ENCODE measurements at places on chromosomes 11 and 22. TPM values are rescaled to one million over a fixed set of nuclear protein-coding genes. Genes with fewer than 3 reads are reported as not detected.
A peak's percentile ranks its signal among the peaks of the same experiment; 100 is the strongest.

Gene OR52H1
- total RNA-seq, result not detected

Gene OR51F2
- not detected for total RNA-seq

Gene GRIA4
- 9.9 TPM for total RNA-seq

GRCh38 chr11:8063324-8063723 is 17.7 kb upstream of the TUB start:
- no peak for DNase-seq

DNA sequence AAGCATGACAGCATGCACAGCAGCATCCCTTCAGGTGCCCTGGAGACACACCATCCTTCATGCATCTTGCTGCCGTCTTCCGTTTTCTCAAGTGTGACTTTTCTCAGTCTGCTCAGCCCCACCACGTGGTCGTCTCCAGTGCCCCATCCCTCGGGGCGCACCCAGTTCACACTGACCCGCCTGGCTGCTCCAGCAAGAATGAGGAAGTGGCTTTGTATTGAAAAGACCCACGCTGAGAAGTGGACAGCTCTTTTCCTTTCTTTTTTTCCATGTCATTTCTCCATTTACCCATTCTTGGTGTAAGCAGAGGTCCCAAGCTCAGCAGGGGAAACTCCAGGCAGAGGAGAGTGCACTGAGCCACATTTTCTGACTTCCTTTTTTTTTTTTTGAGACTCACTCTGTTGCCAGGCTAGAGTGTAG is 14.5 kb downstream of the SERPINH1 start:
- no peak for DNase-seq

DNA sequence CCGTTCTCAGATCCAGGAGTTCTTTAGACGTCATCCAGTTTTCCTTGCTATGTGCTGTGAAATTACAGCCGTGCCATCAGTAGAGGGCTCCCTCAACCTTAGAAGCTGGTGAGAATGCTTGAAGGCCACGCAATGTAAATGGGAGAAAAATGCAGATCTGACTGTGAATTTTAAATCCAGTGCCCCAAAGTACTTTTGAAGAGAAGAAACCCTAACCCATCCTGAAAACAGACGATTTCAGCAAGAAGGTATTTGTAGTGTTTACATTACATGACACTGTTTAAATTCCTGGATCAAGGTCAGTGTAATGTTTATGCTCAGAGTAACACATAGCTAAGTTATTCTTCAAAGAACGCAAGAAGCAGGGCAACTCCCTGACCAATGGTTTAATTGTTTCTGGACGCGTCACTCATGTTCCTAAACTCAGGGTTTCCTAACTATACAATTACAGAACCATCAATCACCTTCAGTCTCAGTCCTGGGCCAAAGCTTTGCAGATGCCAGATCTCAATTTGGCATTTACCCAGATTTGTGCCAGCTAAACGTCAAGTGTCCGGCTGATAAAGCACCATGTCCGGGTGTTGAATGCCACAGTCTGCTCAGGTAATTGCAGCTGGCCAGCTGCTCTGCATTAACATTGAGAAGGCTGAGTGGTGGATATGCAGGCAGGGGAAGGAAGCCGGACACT is 38.2 kb downstream of the ADAMTS8 start:
- no peak for DNase-seq

DNA sequence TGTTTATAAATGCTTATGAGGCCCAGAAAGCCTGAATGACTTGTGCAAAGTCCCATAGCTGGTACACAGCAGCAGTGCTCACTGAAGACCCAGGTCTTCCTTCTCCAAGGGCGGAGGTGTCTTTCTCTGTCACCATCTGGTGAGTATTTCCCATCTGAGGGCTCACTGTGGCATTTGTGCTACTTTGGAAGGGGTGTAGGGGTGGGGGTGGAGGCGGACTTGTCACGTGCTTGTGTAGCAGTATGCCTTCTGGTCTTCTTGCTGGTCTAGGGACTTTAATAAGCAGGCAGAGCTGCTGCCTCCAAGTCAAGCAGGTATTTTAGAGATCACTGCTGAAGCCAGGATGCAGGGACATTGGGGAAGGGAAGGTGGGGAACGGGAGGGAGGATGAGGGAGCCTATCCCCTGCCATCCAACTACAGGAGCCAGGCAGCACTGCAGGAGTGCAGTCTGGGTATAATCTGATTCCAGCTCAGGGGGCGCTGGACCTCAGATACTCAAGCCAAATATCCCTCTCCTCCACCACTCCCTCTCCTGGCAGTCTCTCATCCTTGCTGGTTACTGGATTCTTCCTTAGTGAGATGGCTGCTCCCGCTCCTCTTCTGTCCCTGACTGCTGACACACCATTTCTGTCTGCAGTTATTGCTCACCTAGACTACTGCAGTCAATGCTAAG is 3.4 kb downstream of the ABCC8 start:
- no peak for DNase-seq

DNA sequence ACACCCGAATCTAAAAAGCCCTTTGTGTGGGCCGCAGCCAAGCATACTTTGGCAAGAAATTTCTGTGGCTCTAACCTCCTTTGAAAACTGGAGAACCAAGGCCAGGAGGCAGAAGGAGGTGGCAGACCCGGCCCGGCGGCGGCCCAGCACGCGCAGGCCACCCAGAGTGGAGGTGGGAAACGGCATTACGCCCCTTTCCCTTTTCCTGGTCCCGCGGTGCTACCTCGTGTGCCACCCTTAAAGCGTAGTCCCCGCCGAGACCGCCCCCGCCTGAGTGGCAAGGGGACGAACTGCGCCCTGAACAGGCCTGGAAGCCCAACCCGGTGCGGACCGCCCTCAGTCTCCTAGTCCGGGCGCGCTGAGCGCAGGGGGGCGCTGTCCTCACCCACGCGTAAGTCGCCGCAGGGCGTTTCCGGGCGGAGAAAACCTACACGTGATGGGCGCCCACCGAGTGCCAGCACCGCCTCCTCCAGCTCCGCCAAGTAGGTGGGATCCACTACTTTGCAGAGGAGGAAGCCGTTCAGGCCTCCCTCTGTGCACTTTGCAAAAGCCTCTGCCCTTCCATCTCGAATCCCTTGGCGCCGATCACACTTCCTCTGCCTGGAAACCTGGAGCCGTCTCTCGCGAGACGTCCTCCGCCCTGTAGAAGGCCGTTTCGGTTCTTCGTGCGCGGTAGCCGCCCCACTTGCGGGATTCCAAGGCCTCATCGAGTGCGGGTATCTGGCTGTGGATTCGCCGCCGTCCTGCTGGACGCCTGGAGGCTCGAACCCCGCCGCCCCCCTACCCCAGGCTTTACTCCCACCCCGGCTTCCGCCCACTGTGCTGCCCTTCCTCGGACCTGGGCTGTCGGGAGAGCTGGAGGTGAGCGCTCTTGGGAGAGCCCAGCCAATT is at the start of gene ACCS:
TSS of gene ACCS (plus strand) at position 430 of the 891 bp plus-strand sequence. CDS start 1,358 bp downstream, outside the sequence.
- peak; percentile 98 for DNase-seq

DNA sequence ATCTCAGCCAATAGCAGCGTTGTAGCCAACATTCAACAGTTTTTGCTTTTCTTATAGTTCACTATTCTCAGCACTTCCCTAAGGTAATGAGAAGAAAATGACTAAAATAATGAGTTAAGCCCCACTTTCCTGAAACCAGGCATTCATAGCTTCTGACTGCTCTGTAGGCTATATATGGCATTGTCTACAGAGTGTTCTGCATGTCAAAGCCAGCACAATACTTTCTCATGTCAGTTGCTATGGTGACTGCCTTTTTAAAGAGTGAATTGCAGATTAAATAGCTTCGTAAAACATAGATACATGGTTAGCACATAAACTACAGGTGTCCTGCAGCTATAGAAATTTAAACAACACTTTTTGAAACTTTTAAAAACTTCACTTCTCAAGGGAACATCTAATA is 1256.1 kb upstream of the CNTN5 start:
- DNase-seq, result no peak

Data from Peyer's patch (tissue), 4 donors.